ENCODE measurements at places on chromosomes 4 and X. TPM values are rescaled to one million over a fixed set of nuclear protein-coding genes. Genes with fewer than 3 reads are reported as not detected.

- DNase-seq = no peak
These were observed 30.8 kb downstream of the SLITRK2 start for GRCh38 chrX:145848448-145848847.

DNA sequence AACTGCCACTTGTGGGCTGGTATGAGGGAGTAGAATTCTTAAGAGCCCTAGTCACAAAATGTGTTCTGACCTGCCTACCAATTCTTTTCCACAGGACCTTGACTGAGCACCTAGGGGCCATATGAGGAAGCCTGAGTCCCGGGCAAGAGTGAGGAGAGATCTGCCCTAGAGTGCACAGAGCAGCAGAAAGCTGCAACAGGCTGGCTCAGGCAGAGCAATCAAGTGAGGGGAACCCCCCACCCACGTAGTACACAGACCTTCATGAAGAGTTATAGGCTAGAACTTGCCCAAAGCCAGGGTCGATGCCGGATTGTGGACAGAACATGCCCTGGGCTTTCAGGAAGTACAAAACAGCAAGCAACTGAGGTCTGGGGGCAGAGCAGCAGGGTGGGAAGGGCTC is 117.0 kb downstream of the SPOCK3 start:
- DNase-seq = no peak

DNA sequence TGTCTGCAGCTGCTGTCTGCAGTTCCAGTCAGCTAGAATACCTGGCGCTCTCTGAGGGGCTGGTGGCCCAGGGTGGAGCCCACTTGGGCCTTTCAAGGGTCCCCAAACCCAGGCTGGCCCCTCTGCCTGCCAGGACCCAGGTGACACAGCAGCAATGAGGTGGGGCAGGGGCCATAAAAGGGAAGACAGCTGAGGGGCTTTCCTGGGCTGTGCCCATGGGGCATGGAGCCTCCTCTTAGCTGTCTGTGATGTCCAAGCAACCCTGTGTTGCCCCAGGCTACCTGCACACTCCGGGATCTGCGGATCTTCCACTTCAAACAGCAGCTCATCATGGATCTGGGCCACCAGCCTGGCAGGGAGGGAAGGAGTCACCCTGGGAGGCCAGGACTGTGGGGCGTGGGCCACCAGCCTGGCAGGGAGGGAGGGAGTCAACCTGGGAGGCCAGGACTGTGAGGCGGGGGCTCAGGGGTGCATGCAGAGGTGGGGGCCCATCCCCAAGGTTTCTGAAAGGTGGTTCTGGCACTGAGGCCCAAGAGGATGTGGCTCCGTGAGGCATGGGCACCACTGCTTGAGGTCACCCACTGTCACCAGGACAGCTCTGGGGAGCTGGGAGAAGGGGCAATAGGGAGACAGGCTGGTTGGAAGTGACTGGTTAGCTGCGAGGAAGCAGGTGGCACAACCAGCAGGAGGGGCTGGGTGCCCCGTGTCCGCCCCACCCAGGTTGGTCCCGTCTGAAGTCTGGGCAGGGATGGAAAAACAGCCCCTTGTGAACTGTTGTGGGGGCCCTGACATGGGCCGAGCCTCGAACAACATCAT is 16.3 kb downstream of the NAT8L start:
- no peak for DNase-seq

The L1CAM gene
- 2.1 TPM for total RNA-seq

Data from activated T-cell treated with anti-CD3 and anti-CD28 coated beads, Interleukin-2, amount 50 U/mL, for 72 hours (primary cell).